Caco-2 (cell line): ENCODE measurements at places on chromosomes 5 and 9. TPM values are rescaled to one million over a fixed set of nuclear protein-coding genes. Genes with fewer than 3 reads are reported as not detected.

Gene SLC25A2
- total RNA-seq, result 0.64 and 0.67 TPM in 2 replicates

Gene AQP7
- total RNA-seq, result 2.2 and 2.4 TPM in 2 replicates

Gene ZNF608
- total RNA-seq, result 17.5 and 24.0 TPM in 2 replicates

Gene LCN6
- not detected in 2 replicates for total RNA-seq

Gene IZUMO3
- not detected in 2 replicates for total RNA-seq

Gene LRRC8A
- total RNA-seq, result 21.9 and 22.4 TPM in 2 replicates

Gene TAF11L5
- total RNA-seq, result not detected in 2 replicates

Gene PCDHGA6
- total RNA-seq, result 0.49 and 0.79 TPM in 2 replicates

Gene FRMPD1
- not detected in 2 replicates for total RNA-seq

DNA sequence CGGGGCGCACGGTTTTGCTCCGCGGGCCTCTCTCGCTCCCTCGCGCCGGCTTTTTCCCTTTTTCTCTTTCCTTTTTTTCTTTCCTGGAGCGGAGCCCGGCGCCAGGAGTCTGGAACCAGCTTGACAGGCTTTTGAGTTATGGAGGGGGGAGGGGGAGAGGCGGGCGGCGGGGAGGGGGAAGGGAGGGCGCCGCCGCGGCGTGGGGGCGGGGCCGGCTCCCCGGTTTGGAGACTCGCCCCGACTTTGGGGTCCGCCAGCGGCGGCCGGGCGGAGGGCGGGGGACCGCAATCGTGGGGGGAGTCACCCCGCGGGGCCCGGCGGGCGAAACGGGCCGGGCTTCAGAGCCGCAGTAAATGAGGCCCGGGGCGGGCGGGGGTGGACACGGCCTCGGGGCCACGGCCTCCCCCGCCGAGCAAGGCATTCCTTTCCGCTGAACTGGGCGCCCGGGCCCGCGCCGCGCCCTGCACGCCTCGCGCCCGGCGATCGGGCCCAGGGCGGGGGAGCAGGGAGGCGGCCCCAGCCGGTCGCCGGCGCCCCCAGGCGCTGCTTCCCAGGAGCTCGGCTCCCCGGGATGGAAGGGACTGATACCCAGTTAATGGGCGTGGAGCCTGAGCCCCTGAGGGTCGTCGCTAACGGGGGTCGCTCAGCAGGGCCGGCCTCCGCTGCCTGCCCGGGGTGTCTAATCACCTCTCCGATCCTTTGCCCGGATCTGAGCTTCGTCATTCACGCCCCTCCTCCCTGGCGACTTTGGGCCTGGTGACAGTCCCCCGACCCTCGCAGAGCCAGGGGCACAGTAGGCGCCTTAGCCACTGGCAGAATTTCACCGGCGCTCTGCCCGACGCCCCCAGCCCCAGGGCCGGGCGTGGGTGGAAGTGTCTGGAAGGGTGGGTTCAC lies 138.1 kb downstream of the C9orf50 start:
- peak; percentile 88 for DNase-seq
- H3K4me3 ChIP-seq, result peak overlapping the region; percentile 36
- peaks cover 81% of the 10 kb centered on the region for H3K4me1 ChIP-seq
- no peaks in the 10 kb centered on the region for H3K27me3 ChIP-seq
- H3K27ac ChIP-seq, result peak overlapping the region; percentile 92

- peaks cover under 1% of the 10 kb centered on the region; the same call in 1 of the 2 replicates for H3K4me1 ChIP-seq
- H3K36me3 ChIP-seq, result no peaks in the 10 kb centered on the region
- H3K27ac ChIP-seq, result no peak overlapping the region
- no peak overlapping the region for H3K4me3 ChIP-seq
- H3K27me3 ChIP-seq, result no peaks in the 10 kb centered on the region
- DNase-seq, result no peak
Observed at GRCh38 chr9:83642793-83643192, 19.9 kb downstream of the IDNK start.

DNA sequence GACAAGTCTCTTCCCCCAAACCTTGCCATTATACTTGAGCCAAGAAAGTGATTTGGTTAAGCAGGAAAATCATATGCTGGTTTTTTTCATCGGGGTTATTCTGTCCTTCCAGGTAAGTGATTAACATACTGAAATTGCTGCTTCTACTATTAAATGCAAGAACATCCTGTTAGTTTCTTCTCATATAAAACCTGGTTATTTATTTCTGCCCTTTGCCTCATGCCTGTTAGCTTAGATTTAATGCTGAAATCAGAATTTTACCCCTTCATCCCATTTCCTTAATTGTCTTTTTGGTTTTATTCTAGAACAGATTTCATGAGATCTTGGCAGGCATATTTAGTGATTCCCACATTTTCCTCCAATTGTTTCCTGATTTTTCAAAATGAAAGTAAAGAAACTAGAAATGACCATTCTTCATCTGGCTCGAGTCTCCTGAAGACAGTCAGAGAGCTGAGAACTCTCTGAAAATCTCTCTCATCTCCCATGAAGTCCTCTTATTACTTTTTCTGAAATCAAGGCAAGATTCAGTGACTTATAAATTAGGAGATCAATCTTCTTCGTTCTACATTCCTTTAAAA lies 132.9 kb downstream of the NFIB start:
- H3K27me3 ChIP-seq, result no peaks in the 10 kb centered on the region
- no peak for DNase-seq
- H3K4me3 ChIP-seq, result no peak overlapping the region
- no peaks in the 10 kb centered on the region for H3K4me1 ChIP-seq
- H3K27ac ChIP-seq, result no peak overlapping the region

- H3K4me1 ChIP-seq, result no peaks in the 10 kb centered on the region; the same call in 1 of the 2 replicates
- H3K27ac ChIP-seq, result no peak overlapping the region
- no peaks in the 10 kb centered on the region; the same call in 1 of the 2 replicates for H3K27me3 ChIP-seq
- H3K4me3 ChIP-seq, result no peak overlapping the region
Observed at GRCh38 chr9:14320271-14321181, 6.6 kb upstream of the NFIB start.

DNA sequence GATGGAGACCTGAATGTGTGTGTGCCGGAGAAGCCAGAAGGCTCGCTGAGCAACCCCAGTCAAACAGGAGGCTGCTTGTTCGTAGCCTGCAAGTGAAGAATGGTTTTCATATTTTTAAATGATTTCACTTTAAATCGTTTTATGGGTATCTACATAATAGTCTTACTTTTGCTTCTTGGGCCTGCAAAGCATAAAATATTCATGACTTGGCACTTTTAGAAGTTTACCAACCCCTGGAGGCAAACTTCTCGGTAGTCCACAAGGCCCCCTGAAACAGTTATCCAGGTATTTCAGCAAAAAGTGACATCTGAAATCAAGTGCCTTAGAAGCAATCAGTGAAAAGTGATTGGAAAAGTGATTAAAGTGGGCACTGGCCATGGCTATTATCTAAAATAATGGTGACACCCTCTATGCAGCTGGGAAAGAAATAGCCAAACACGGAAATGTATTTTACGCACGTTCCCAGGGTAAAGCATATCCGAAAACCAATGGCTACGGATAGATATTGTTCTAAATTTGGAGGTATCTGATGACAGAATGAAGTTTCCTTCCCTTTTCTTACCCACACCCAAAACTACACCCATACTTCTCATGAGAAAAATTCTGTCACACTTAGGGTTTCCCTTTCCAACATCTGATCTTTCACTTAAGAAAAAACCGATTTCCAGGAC lies 39.0 kb downstream of the RAPGEF1 start:
- H3K27me3 ChIP-seq, result no peaks in the 10 kb centered on the region
- DNase-seq, result no peak
- peaks cover 29% of the 10 kb centered on the region for H3K4me1 ChIP-seq
- no peak overlapping the region for H3K27ac ChIP-seq
- no peaks in the 10 kb centered on the region; the same call in 1 of the 2 replicates for H3K36me3 ChIP-seq

- H3K27ac ChIP-seq, result no peak overlapping the region
- peaks cover 10% of the 10 kb centered on the region for H3K4me1 ChIP-seq
- no peaks in the 10 kb centered on the region for H3K27me3 ChIP-seq
- no peak for DNase-seq
Observed at GRCh38 chr5:125180231-125180829, 433.9 kb upstream of the ZNF608 start.

DNA sequence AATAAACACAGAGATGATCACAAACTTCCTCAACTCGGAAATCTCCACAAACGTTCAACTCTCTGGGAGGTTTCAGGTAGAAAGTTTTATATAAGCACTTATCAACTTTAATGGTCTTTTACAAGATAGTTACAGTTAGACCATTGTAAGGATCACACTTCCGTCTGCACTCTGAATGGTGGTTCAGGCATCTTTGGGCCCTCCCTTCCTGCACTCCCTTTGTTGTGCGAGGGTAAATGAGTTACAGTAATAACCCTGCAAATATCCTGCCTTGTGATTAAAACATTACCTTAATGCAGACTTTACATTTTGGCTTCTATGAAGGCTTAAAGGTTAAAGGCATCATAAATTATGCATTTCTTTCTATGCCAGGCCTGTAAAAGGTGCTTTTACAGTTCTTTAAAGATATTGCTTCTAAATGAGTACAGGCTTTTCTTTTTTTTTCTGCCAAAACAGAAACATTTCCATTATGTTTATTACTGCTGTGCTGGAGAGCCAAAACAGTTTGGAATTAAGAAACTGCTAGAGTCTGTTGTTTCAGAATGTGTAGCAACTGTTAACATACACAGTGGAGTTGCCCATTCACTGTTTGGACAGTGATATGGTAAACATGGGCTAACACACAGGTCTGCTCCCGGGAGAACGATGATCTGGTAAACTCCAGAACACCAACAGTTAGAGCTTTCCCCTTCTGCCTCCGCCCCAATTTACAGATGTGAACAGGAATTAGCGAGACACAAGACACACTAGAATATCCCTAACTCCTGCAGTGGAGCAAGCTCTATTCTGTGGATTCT lies 1.1 kb downstream of the PRUNE2 start:
- no peaks in the 10 kb centered on the region for H3K27me3 ChIP-seq
- no peak overlapping the region for H3K27ac ChIP-seq
- no peaks in the 10 kb centered on the region for H3K36me3 ChIP-seq

GRCh38 chr5:109305352-109305751 lies 104.4 kb downstream of the PJA2 start:
- H3K27me3 ChIP-seq, result no peaks in the 10 kb centered on the region
- no peak for DNase-seq
- H3K27ac ChIP-seq, result no peak overlapping the region

DNA sequence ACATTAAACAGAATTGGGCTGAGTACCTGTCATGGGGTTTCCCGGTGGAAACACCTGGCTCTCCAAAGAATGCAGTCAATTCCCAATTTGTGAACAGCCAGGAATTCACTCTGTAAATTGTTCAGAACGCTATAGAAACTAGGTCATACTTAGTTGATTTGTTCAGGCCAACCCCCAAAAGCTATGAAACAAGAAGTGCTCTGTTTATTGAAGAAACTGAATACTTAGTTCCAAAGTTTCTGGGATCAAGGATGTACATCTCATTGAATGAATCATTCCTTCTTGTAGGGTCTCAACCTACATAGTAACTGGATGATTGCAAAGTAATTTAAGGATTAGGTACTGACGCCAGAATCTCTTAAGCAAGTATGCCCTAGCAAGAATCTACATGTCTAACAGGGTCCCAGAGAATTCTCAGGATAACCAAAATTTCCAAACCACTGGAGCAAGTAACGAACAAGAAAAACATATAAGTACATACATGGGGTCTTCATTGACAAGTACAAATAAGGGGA lies 659 bp upstream of the TUSC1 start:
- H3K36me3 ChIP-seq, result no peaks in the 10 kb centered on the region
- H3K4me1 ChIP-seq, result no peaks in the 10 kb centered on the region
- peak overlapping the region; percentile 49 for H3K4me3 ChIP-seq

GRCh38 chr5:57858905-57859304 lies 376.3 kb upstream of the ACTBL2 start:
- no peak for DNase-seq
- H3K4me3 ChIP-seq, result no peak overlapping the region
- H3K27ac ChIP-seq, result peak overlapping the region; percentile 57

DNA sequence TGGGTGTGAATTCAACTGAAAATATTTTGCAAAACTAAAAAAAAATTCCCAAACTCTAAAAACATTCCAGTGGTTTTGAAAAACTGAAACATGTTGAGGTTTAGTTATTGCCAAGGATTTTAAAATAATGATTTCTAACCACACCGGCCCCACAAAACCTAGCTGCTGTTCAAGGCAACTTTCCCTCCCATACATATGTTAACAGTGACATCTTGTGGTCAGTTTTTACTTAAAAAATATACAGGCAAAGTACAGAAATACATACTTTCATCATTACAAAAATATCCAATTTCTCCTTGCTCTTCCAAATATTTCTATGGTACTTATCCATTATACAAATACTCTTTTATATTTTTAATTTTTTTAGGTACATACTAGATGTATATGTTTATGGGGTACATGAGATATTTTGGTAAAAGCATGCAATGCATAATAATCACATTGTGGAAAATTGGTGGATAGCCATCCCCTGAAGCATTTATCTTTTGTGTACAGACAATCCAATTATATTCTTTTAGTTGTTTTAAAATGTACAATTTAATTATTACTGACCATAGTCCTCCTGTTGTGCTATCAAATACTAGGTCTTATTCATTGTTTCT lies 34.4 kb upstream of the MRPS30 start:
- no peak overlapping the region for H3K4me3 ChIP-seq
- H3K27ac ChIP-seq, result no peak overlapping the region
- H3K36me3 ChIP-seq, result no peaks in the 10 kb centered on the region
- peak; percentile 37 for DNase-seq
- no peaks in the 10 kb centered on the region for H3K27me3 ChIP-seq

DNA sequence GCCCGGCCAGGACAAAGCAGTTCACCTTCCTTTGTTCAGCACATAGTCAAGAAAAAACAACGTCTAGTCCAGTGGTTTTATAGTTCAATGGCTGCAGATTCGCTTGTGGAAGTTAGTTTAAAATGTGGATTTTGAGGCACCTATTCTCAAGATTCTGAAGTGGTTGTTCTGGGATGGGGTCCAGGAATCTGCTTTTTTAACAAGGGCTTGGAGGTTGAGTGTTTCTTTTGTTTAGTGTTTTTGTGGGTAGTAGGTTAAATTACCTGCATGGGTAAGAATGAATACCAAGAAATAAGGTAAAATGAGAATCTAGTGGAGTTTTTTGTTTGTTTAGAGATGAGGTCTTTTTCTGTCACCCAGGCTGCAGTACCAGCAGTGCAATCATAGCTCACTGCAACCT lies 28.4 kb upstream of the NADK2 start:
- no peaks in the 10 kb centered on the region for H3K27me3 ChIP-seq
- H3K4me3 ChIP-seq, result no peak overlapping the region
- H3K27ac ChIP-seq, result no peak overlapping the region
- no peaks in the 10 kb centered on the region for H3K4me1 ChIP-seq
- DNase-seq, result no peak
- no peaks in the 10 kb centered on the region for H3K36me3 ChIP-seq

GRCh38 chr9:137031904-137032640 lies at the start of gene FUT7:
TSS of gene FUT7 (minus strand) at chr9:137032088. CDS start at chr9:137031991, 97 bp downstream.
- H3K27ac ChIP-seq, result no peak within 1 kb of the TSS
- H3K4me1 ChIP-seq, result peaks cover 20% of the 10 kb centered on the region
- H3K36me3 ChIP-seq, result no peaks in the 10 kb centered on the region
- H3K4me3 ChIP-seq, result no peak within 1 kb of the TSS
- no peak for DNase-seq

- H3K27me3 ChIP-seq, result no peaks in the 10 kb centered on the region; the same call in 1 of the 2 replicates
- H3K27ac ChIP-seq, result no peak overlapping the region
- no peak overlapping the region for H3K4me3 ChIP-seq
Observed at GRCh38 chr5:147629196-147629595, 119.3 kb upstream of the DPYSL3 start.

DNA sequence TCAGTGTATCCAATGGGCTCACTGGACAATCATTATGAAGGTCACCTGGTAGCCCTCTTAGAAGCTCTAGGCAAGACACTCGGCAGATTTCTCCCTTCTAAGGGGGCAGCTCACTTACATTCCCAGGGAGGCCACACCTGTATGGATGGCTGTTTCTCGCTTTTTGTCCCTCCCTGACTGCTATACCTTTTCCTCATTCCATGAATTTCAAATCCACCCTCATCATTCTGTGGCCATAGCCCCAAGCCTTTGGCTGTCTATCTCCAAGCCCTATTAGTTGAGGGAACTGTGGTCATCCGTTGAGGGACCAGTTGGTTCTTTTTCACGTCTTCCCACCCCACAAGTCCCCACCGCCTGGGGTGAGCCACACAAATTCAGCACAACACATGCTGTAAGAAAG lies 85.0 kb upstream of the RARS1 start:
- H3K27me3 ChIP-seq, result no peaks in the 10 kb centered on the region
- no peak overlapping the region for H3K4me3 ChIP-seq
